NCI-H526 (cell line): ENCODE measurements at places on chromosomes 16 and 17.

DNA sequence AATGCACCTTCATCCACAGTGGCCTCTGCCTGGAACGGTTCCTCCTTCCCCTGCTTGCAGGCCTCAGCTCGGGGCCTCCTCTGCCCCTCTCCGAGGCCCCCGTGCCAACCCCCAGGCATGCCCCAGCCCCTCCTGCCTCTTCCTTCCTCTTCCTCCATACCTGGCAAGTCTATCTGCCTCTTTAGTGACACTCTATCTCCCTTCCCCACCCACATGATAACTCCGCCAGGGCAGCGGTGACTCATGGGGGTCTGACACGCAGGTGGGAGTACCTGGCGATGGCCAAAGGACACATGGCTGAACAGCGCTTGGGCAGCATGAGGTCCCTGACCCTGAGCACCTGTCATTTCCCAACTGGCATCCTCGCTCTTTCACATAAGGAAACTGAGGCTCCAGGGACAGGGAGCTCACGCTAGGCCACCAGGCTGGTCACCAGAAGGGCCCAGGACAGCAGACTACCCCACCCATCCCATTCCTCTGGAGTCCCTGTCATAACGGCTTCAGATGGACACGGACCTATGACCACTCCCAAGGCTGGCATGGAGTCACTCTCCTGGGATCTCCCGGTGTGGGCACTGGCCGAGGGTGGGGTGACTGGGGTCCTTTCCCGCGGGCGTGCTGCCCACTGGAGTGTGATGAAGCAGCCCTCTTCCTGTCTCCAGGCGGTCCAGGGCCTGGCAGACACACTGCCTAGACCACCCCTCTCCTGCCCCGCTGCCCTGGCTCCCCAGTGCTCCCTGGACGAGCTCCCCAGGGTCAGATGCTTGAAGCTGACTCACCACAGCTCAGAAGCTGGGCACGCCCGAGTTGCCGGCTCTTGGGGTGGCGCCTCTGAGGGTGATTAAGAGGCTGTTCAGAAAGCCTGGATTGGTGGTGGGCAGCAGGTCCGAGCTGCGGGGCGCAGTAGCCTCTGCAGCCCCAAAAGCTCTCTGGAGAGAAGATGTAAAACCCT is 100.6 kb downstream of the ENGASE start:
- DNase-seq: no peak

GRCh38 chr17:63165400-63165799 is 199.4 kb downstream of the TANC2 start:
- no peak for DNase-seq

GRCh38 chr16:23861874-23862273 is 26.1 kb downstream of the PRKCB start:
- no peak for DNase-seq

DNA sequence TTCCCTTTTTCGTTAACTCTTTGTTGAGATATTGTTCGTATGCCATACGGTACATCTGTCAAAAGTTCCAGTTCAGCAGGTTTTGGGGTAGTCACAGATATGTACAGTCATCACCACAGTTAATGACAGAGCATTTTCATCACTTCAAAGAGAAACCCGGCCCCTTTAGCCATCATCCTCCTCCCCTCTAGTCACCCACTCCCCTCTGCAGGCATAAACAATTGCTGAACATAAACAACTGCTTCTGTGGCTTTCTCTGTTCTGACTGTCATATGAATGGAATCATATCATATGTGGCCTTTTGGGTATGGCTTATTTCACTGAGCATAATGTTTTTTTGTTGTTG is 59.3 kb downstream of the RNF213 start:
- no peak for DNase-seq

DNA sequence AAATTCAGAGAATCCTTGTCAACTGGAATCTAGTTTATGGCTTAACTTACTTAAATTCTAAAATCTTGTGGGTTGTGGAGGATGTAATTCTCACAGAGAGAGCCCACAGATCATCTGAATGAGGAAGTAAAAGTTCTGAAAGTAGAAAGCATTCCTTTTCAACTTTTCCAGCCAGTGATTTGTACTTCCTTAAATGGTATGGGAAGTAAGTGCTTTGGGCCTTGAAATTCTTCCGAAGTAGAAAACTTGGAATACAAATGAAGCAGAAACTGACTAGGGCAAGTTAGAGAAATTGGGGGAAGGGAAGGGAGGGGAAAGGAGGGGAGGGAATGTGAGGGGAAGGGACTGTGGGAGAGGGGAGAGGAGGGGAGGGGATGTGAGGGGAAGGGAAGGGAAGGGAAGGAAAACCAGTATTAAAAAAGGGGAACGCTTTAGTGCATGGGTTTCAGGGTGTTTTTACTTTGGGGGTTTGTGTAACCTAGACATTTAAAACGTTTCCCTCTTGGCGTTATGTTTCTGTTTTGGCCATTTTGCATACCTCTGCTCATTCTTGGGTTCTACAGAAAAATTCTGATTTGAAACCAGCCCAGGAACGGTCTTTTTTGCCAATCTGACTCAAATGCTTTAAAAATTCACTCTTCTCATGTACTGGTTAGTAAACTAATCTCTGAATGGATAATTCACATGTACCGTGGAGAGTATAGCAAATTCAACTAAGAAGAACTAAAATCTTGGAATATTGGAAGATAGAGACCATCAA is 15.5 kb upstream of the SNTB2 start:
- DNase-seq: no peak

DNA sequence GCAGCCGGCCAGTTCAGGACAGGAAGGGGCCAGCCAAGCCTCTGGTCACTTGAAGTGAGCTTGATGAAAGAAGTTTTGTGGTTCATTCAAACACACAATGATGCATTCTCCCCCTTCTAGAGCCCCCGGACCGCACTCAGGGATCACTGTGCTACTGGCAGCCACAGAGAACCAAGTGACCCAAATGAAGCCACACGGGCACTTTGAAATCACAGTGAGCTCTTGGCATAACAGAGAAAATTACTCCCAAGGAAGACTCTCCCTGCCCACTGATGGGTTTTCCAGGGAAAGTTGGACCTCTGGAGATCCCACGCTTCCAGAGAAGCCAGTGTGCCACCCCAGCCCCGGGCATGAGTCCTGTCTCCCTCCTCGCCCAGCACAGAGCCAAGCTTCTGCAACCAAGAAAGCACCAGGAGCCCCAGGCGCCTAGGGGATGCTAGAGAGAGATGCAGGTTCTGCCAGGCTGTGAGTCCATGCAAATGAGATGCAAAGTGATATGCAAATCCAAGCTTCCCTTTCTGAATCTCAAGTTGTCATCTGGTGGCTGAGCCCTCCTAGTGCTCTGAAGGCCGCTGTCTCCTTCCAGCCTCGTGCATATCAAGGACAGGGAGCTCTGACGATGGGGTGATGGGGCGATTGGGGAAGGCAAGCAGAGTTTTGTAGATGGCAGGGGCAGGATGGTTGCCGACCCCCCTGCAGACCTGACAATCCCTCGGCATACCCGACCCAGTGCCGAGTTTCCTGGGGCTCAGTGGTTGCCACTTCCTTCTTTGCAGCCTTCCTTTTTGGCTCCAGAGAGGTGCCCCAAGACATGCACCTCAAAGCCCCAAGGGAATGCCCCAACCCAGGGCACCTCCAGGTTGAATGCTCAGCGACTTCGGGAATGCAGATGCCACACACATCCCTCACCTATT is 59.7 kb upstream of the TNRC6C start:
- DNase-seq: peak; percentile 98

DNA sequence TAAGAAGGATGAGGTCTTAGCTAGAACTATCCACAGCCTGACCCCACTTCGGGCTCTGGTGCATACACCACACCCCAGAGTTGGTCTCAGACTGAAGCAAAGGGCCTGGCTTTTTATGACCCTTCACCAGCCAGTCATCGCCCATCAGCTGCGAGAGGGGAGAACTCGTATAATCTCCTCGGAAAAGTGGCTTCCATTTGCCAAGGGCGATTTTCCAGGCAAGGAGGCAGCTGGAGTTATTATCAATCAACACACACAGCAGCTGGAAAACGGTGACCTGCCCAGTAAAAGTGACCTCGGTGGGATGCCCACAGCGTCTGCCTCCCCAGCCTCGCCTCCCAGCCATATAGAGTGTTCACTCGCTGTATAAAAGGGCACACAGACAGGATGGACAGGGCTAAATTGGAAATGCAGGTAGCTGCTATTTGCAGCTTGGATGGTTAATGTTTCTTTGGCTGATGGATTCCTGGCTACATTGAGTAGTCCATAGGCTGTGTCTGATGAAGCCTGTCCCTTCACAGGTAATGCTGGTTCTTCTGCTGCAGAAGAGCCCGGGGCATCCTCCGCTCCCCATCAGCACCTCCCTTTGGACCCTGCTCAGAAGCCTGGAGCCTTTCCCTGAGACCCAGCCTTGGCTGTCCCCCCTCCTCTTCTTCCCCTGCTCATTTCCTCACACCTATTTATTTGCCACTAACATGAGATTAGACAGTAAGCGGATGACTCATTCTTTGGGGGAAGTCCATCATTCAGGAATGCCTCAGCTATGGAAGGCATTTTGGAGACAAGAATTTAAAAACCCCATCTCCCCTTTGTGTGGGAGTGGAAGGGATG is 45.7 kb downstream of the TMEM186 start:
- no peak for DNase-seq

DNA sequence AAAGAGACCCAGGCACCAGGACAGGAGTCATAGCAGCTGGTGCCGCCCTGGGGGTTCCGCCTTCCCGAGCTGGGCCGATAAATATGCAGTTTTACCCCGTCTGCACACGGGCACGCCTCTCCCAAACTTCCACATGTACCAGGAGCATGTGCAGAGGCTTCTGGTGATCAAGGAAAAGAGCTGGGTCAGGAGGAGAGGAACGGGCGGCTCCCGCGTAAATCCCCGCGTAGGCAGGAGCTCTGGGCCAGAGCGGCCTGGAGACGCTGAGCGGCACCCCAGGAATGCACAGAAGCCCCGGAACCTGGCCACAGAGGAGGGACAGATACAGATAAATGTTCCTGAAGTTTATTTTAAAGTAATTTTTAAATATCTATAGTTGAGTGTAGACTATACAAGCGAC is 46.6 kb upstream of the METRNL start:
- DNase-seq: no peak

- DNase-seq: no peak
Measured at GRCh38 chr16:12159672-12160071, 183.1 kb downstream of the SNX29 start.

GRCh38 chr17:69466451-69466850 is 52.0 kb downstream of the MAP2K6 start:
- DNase-seq: no peak

- DNase-seq: no peak
Measured at GRCh38 chr16:72240466-72240865, 68.5 kb upstream of the PMFBP1 start.

DNA sequence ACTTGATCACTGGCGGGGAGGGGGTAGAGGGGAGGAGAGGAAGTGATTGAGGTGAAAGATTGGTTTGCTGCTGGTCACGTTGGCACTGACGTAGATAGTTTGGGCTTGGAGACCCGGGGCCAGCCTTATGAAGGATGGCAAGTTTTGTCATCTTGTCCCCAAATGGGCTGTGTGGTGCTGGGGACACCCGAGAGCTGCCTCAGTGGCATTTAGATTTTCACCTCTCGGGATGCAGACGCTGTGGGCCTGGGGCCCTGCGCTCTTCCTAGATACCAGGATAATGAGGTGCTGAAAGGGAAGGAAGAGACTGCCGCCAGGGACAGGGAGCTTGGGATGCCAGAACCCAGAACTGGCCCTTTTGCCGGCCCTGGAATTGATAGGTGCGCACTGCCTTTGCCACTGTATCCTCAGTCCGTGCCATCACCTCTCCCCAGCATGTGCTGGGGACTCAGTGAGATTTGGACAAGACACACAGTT is 1.4 kb upstream of the SOCS3 start:
- no peak for DNase-seq

DNA sequence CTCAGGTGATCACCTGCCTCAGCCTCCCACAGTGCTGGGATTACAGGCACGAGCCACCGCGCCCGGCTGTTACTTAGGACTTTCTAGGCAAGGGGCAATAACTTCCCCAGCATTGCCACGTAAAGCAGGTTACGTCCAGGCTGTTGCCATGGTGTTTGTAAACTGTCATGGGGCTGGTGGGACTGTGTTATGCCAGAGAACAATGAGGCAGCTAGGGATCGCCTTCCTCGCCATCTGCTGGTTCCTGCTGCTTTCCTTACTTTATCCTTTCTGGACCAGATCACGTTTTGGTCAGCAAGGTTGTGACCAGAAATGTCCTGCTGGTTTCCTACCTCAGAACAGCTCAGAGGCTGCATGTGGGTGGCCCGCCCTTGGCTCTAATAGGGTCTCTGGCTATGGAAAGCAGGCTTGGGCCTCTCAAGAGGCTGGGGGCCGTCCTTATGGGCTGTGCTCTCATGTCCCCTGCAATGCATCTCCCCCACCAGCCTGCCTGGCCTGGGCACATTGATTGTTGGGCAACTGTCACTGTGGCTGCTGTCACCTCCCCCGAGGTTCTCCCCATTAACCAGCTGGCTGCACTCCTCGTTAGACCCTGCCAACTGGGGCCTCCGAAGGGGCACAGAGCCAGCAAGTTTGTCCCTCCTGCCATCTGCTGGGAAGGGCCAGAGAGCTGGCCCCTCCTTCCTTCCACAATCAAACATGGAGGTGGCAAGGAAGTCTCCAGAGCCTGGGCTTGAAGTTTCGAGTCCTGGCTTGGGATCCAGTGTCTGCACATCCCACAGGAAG is 28.2 kb upstream of the ZC3H18 start:
- DNase-seq: no peak

DNA sequence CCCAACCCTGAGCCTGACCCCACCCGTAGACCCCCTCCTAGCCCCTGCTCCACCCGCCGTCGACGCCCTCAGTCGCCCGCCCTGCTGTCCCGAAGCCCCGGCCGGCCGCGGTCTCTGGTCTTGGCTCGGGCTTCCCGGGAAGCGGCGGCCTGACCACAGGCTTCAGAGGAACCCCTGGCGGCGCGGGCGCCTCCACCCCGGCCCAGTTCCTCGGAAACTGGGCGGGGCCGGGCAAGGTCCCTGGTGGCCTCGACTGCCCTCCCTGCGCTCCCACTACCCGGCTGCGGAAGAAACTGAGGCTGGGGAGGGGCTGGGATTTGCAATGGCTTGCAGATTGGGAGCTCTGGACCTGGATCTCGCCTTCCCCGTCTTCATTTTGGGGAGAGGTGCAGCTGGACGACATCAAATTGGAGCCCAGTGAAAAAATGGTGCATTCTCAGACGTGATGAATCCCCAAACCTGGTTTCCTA is 692 bp upstream of the SOCS1 start:
- peak; percentile 68 for DNase-seq

- DNase-seq: no peak
Measured at GRCh38 chr17:55274355-55275255, 9.8 kb downstream of the HLF start.

DNA sequence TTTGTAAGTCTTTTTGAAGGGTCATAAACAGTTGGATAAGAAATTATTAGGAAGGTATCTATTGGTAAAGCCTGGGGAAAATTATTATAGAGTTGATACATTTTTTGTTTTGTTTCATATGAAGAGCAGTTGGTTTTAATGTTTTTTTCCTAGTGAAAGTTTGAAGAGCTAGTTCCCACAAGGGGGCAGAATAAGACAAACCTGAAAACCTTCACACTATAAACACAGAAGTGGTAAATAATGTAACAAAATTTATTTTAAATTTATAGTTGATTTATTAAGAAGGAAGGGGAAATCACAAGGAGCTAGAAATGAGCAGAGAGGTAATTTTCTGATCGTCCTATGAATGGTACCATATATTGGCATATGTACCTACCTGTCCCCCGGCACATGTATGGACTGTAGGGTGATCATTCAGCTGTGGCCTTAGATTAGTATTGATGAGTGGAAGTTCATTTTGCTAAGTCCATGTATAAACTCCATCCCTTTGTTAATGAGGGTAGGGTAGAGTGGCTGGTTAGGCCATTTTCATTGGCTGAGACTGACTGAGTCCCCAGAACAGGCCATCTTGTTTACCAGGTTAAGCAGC is 116.3 kb downstream of the TANC2 start:
- DNase-seq: peak; percentile 3
